Stimulated activated CD4-positive, alpha-beta T cell treated with anti-CD3 and anti-CD28 coated beads, Interleukin-1b, Interleukin-23, amount 100 ng/mL, for 1 hour (primary cell): ENCODE measurements at places on chromosomes 12 and 14.

DNA sequence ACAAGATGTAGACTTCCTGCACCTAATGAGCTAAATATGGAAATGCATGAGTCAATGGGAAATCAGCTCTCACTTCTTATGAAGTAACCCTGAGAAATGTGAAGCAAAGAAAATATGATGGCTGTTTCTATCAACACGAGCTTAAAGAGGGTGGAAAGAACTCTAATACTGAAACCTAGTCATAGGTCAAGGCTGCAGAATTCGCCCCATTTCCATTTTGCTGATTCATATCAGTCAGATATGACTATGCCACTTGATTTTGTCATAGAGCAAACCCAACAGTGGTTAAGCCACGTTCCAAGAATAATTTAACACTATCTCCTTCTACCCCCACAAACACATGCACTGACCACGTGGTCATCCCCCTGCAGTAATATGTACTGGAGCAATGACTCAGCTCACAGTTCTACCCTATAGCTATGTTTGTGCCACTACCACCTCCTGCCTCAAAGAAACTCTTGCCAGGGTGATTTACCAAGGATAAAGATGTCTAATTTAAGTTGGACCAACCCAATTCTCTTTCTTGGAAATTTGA is 157.5 kb downstream of the TMTC3 start:
- DNase-seq: no peak

- DNase-seq: no peak
Observed at GRCh38 chr14:28143316-28143715, 623.3 kb upstream of the FOXG1 start.

DNA sequence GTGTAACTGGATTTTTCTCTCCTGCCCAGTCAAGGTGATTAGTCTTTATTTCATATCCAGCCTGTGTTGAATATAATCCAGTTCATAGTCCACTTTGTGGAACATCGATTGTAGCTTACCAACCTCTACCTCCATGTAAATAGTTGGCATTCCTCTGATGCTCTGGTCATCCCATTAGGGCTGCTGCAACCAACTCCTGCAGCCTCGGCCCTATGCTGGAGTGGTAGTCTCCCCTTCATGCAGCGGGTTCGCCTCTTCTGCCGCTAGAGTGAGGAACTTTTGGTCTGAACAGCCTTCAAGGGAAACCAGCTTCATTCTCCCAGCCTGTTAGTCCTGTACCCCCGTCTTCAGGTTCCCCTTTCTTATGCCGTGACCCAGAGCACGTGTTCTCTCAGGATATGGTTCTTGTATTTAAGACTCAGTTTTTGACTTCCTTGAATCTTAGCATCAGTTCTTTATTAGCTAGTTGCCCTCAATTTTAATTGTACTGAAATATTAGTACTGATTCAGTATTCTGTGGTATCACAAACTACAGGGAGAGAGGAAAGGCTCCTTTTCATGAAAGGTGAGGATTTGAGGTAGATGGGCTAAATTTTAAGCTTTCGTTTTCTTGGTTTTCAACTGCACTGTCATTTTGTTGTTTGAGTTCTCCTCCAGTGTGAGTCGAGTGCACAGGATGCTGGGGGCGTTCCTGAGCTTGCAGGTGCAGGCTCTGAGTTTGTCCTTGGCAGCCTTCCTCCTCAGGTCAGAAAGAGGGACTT is 33.2 kb downstream of the ZNF664 start:
- DNase-seq: no peak

- DNase-seq: no peak
Observed at GRCh38 chr12:78086553-78087362, 256.1 kb downstream of the NAV3 start.

- DNase-seq: no peak
Observed at GRCh38 chr14:104090071-104090748, 4.7 kb downstream of the ASPG start.

- no peak for DNase-seq
Observed at GRCh38 chr12:11797317-11797913, 147.9 kb downstream of the ETV6 start.

DNA sequence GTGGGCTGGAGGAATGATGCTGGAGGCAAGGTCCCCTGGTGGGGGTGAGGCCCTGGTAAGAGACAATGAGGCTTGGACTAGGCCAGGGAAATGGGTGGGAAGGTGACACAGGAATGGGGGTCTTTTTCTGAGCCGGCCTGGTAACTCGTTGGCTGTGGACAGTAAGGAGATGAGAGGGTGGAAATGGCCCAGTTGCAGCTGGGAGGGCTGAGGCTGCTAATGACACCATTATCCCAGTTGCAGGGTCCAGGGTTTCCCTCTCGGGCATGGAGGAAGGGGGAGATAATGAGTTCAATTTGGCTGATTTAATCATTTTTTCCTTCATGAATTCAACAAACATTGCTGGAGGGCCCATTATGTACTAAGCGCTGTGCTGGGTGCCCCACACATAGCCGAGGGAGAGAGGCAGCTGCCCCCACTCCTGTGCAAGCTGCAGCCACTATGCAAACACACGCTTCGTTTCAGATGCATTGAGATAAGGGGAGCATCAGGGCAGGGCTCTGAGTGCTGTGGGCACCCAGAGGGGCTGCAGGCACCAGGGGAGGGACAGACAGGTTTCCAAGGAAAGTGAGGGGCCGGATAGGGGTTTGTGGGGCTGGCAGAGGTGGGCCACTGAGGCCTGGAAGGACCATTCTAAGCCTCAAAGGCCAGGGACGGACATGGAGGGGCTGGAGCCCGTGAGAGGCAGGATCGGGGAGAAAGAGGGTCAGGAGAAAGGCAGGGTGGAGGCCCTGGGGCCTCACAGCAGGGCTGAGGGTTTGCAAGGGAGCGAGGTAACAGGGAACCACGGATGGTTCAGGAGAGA is 43.2 kb upstream of the MEG3 start:
- DNase-seq: no peak

- DNase-seq: no peak
Observed at GRCh38 chr12:21656905-21657325, 727 bp downstream of the LDHB start.

DNA sequence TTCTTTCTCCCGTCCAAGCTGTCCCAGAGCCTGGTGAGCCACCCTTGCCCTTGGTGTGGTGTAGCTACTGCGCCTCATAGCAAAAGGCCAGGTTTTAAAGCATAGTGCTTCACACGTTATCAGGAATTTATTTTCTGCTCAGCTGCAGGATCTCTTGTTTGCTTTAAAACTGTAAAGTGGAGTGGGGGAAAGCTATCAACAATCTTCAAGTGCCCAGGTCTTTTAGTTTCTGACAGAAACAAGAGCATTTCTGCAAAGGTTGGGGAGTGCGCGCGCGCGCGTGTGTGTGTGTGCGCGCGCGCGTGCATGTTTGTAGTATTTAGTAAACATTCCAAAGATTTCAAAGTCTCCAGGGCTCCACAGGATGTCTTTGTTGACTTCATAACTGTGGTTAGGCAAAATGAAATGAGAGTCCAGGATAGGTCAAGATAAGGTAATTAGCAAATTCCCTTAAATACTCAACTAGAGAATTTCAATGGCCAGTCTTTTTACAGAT is 45.5 kb downstream of the EML1 start:
- no peak for DNase-seq

DNA sequence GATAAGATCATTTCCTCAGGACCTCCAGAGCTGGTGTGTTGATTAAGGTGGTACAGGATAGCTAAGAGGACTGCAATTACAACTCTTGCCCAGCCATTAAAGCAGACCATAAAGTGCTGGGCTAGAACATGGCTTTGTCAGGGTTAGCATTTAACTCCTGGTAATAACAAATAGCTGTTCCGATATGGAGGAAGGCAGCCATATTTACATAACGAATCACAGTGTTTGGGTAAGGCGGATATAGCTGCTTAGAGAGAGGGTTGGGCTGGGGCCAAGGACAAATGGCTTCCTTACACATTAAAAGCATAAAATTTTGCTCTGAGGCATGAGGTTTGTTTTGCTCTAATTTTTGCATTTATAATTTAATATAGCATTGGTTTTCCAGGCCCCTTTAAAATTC is 297.7 kb upstream of the DDHD1 start:
- DNase-seq: no peak

DNA sequence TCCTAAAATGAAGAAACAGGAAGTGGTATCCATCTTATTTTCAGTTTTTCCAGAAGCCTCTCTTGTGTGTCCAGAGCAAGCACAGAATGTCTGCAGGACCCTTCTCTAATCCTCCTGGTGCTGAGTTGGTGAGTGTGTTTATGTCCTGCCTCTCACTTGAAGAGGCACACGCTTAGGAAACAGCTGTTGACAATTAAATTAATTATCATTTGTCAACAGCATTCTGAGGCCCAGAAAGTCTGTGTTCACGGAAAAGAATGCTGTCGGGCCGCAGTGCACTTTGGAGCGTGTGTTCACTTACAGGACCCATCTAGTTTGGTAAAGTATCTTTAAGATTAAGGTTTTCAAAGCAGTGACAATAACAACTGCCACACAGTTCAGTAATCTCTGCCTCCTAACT is 70.5 kb downstream of the LMNTD1 start:
- DNase-seq: no peak

- DNase-seq: no peak
Observed at GRCh38 chr14:75820761-75821160, 159.7 kb downstream of the TTLL5 start.

DNA sequence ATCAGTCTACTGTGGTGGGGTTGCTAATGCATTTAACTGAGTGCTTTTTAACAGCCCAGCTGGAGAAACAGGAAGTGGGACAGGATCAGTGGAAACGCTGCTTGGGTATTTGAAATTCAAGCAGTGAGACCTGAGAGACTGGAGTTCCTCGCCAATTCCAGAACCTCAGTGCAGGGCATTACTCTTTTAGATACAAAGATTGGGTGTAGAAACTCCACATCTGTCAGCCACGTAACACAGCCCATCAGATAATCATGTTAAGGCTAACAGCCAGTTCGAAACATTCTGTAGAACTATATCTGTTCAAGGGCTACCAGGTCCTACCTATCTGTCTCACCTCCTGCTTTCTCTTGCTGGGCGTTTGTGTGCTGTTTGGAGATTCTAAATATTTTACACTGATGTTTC is 45.5 kb downstream of the RAD52 start:
- no peak for DNase-seq

DNA sequence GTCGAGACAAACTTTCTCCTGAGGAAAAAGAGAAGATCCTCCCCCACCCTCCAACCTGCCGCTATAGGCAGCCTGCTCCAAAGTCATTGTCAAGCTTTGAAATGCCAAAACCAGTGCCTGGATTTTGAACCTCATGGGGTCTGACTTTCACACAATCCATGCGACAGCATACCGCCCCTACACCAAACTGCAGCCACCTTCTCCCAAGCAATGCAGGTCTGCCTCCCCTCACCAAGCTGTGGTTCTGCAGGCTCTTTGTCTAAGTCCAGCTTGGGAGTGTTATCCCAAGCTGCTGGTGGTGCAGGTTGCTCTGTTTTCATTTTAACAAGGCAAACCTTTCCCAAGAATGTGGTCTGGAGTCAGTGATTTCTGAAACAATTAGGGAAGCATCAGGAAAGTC is 12.4 kb downstream of the TBX5 start:
- DNase-seq: no peak

- no peak for DNase-seq
Observed at GRCh38 chr14:96271421-96271762, 15.4 kb downstream of the BDKRB1 start.

DNA sequence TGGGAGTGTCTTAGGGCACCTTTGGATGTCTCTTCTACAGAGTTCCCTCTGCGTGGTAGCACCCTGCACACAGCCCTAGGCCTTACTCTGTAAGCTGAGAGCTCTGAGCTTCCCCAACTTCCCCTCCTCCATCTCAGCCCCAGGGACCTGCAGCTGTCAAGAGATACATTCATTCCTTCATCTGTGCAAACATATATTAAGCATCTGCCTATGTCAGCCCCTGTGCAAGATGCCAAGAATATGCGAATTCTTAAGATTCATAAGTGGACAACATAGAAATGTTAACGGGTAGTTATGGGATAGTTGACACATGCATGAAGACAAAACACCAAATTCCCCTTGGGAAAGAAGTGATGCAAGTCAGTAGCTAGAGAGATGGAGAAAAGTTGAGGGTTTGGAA is 190.8 kb downstream of the SLC41A2 start:
- DNase-seq: no peak

GRCh38 chr12:56163533-56164344 is 5.6 kb downstream of the MYL6 start:
- DNase-seq: no peak
